Lower leg skin (tissue), 4 donors: ENCODE measurements at places on chromosomes 3 and 15.

GRCh38 chr15:53709821-53710220, 49.6 kb downstream of the WDR72 start:
- no peak for DNase-seq

GRCh38 chr15:52348056-52348745, 52.6 kb upstream of the MYO5C start:
- no peak for DNase-seq

- DNase-seq = no peak
These were observed 1075.1 kb downstream of the AGBL1 start for GRCh38 chr15:87154761-87155160.

DNA sequence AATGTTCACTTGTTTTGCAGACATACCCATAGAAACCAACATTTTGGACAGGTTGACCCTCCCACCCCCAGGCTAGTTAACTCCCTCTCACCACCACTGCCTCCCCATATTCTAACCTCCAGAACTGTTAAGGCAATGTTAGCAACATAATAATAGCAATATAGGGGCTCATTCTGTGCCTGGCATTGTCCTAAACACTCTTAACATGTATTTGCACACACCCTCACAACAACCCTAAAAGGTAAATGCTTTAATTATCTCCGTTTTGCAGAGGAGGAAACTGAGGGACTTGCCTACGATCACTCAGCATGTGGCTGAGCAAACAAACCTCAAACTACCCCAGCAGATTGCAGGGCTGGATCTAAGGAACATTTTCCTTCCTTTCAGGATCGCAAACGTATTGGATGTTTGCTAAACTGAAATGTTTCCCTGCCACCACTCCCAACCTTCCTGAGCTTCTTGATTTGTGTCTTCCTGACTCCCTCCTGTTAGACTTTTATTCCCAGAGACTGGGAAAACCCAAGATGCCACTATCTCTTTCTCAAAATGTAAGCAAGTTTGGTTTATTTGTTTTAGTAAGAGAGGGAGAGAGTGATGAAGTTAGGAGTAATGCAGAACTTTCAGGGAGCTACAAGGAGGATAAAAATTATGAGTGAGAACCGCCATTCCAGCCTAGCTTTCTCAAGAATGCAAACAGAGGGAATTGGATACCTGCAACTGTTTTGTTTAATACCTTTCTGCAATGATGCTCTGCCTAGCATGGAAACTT, 1.3 kb downstream of the SCG5 start:
- DNase-seq = no peak

- DNase-seq = no peak
These were observed 11.9 kb downstream of the STT3B start for GRCh38 chr3:31544634-31545033.

DNA sequence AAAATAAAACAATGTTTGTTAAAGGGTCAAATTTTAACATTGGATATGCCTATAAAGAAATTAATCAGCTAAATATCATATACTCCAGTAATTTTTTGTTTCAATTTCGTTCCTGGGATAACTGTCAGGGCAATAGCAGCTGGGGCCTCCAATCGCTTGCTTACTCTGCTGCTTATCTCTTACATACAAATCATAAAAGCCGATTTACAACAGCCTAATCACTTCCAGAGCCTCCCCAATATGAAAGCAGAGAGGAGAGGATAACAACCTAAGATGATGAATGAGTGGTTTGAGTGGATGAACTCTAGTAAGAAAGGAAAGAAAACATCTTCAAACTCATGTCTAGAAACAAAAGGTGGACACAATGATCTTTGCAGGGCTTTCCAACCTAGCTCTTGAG, 80.7 kb upstream of the PSMD6 start:
- no peak for DNase-seq

DNA sequence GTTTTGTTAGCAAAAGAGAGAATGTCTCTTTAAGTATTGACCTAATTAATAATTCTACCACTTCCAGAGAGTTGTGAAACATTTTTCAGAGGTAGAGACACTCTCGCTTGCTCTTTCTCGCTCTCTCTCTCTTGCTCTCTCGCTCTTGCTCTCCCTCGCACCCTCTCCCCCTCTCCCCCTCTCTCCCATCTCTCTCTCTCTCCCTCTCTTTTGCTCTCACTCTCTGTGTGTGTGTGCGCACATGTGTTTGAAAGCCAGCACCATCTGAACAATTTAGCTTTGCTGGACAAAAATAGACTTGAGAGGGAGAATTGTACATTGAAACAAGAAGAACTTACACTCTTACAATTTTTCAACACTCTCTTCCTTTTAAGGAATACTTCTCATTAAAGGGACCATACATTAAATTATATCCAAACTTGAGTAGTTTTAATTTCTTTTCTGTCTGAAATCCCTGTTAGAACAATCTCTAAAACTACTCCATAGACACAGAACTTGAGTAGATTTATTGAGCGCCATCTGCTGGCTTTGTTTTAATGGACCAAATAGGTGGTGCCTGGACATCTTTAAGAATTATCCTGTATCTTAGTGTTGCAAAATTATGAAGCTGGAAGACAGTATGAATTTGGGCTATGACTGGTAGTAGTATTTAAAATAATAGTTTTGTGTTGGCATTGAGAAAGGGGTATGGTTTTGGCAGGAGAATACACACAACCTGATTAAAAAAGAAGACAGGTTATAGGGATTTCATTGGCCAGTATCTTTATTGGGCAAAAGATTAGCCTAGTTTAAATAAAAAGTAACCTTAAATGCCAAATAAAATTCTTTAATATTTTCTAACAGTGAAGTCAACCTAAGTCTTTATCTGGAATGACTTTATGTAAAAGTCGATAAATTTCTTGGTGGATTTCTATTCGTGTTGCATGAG, 124.6 kb downstream of the AKAP13 start:
- DNase-seq = no peak
